Activated effector memory CD4-positive, alpha-beta T cell treated with Interleukin-2 at 50 U/mL for 16 hours (primary cell): ENCODE measurements at places on chromosomes 2 and 18.

- no peak for DNase-seq
Measured at GRCh38 chr2:180115675-180116074, 108.6 kb upstream of the CWC22 start.

GRCh38 chr2:120301284-120301683 is 44.7 kb upstream of the INHBB start:
- DNase-seq, result no peak

GRCh38 chr2:20223407-20224163 is 1.3 kb downstream of the SDC1 start:
- no peak for DNase-seq

DNA sequence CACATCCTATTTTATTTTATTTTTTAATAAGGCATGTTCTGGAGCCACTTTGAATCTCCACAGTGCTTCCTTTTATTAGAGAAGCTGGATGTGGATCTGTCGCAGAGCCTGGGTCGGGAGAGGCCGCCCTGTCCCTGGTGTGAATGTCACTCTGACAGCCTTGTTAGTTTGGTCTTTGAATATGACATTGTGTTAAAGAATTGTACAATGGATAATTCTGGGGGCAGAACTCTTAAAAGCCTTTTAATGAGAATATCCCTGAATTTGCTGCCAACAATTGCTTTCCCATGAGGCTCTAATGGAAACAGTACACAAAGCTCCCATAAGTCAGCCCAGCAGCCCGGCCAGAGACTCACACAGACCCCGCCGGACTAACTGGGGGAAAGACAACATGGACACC is 82.4 kb downstream of the MTCL1 start:
- no peak for DNase-seq

DNA sequence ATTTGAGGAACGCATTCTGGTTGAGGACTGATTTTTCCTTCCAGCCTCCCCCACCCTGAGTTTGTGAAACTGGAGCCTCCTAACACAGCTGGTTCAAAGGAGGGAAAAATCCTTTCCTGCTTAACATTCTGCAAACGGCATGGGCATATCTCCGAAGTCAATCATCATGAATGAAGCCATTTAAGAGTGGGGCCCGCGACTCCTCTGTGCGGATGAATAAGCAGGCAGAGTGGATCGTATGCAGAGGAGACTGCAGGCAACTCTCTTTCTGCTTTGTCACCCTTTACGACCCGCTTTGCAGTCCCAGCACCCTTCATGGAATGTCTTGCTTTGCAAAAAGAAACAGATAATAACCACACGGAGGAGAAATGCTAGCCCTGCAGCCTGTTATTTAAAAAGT is 305.2 kb downstream of the CLIP4 start:
- no peak for DNase-seq

- DNase-seq, result no peak
Measured at GRCh38 chr2:196268538-196269338, 97.4 kb upstream of the STK17B start.
